ENCODE measurements at places on chromosomes 11 and 22.
A peak's percentile ranks its signal among the peaks of the same experiment; 100 is the strongest.

DNA sequence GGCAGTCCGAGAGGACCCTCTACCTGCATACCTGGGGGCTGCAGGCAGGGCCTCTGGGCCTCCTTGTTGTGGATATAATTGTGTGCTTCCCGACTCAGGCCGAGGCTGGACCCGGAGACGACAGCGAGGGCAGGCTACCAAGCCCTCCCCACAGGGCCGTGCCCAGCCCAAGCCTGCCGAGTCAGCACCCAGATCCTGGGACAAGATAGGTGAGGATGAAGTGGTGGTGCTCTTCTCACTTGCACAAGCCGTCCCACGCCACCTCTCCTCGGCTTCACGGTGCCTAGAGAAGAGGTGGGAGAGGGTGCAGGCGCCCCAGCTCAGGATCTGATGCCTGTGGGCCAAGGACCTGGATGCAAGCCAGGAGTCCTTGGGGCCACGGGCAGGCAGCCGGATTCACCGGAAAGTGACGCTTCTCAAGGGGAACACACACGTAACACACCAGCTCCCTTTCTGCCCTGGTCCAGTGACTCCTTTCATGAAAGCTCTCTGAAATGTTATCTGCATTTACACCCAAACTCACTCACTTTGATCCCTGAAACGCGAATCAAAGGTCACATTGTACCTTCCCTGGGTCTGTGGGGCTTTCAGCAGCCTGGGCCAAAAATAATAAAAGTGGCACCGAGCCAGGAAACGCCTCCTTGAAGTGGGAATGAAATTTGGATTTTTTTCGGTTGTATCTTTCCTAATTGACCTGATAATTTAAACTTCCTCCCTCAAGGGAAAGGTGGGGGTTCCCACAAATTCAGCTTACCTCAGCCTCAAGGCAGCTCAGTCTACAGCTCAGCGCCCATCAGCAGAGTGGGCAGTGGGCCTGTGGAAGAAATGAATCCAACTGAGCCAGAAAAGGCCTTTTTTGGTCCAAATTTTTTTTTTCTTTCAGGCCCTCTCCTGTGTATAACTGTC, 1.1 kb upstream of the GNB1L start:
- peak; percentile 63 for DNase-seq

DNA sequence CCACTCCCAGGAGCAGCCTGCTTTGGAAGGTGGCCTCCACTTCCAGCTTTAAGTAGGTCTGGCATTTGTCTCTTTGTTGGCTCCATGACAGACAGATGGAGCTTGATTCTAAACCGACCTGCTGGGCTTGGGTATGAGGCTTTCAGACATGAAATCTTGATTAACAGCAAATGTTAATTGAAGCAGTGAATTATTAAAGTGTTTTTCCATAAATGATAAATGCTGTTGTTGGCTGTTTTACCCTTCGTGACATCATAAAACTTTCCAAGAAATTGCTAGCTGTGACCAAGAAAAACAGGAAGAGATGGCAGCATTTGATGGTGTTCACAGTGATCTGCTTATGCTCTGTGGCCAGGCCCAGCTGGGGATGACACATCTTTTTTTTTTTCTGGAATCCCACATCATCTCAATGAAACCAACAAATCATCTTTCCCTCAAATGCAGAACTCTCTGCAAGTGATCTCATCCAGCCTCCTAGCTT, 66.1 kb downstream of the RBMXL2 start:
- DNase-seq: no peak

- DNase-seq: no peak
These were observed 47.9 kb upstream of the SLC25A1 start for GRCh38 chr22:19226428-19226827.

- DNase-seq: peak; percentile 20
These were observed 63.7 kb downstream of the PRDM11 start for GRCh38 chr11:45209891-45210699.

GRCh38 chr11:88231894-88232482, 56.7 kb upstream of the RAB38 start:
- no peak for DNase-seq

DNA sequence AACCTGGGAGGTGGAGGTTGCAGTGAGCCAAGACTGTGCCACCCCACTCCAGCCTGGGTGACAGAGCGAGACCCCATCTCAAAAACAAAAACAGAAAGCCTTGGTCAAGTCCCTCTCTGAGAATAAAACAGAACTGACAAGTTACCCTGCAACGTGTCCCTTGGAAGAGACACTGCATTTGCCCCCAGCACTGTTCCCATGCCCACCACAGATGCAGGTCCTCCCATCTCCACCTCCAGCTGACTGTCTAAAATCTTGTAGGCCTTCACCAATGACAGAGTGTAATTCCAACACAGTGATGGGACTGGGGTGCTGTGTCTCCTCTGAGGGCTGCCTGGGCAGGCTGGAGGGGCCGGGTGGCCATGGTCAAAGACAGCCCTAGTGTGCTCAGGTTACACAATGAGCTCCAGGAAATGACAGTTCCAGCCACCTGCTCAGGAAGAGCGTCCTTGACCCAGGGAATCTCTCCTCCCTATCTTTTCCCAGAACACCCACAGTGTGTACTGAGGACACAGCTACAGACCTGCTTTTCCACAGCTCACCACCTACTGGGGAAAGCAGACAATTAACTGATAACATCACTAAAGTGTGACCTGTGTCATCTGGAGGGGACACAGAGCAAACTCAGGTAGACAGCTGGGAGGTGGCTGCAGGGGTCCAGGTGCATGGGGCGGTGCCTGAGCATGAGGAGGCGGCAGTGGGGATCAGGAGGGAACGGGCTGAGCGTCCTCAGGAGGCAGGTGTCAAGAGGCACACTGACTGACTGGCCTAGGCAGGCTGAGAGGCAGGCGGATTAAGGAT, 56.4 kb downstream of the ARFGAP3 start:
- DNase-seq: no peak

GRCh38 chr22:49327411-49328117, 500.1 kb downstream of the BRD1 start:
- no peak for DNase-seq

DNA sequence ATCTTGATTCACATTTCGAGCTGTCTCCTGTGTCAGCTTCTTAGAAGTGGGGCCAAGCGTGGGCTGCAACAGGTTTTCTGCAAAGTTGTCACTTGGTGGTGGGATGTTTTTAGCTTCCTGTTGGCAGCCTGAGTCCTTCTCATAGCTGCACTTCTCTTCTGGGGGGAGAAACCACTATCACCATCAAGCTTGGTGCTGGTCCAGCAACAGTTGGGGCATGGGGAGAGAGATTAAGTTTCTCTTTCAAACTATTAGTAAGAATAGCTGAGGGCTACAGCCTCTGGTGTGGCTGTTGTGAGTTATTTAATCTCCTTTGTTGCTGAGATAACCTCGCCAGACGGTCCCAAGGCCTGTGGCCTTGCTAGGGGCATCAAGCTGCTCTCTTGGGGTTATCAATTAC, 123.3 kb upstream of the CRYBB3 start:
- no peak for DNase-seq

- DNase-seq: peak; percentile 64
These were observed 812 bp downstream of the FADD start for GRCh38 chr11:70203751-70204465.
